AG20443 (cell line): ENCODE measurements at places on chromosomes 5 and 9.

- peak; percentile 64 for DNase-seq
Measured at GRCh38 chr9:114364134-114365041, 23.4 kb downstream of the AKNA start.

GRCh38 chr5:132436936-132437335 is 53.6 kb downstream of the IRF1 start:
- DNase-seq: no peak

DNA sequence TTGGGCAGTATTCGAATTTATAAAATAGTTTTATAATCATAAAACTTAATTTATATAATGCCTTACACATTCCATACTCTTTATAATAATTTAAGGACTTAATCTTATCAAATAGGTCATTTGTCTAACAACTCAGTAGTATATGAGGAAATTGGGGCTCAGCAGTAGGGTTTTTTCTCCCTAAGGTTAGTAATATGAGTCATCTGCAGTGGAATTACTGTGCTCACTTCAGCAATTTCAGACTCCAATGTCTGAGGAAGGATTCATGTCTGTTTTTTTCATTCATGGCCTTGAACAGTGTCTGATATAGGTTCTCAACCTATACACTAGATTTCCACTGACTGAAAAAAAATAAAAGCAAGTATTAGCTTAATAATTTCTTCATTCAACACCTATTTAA is 7.4 kb downstream of the DMRTA1 start:
- DNase-seq: no peak

GRCh38 chr5:159210210-159210661 is 883 bp upstream of the RNF145 start:
- no peak for DNase-seq

- no peak for DNase-seq
Measured at GRCh38 chr9:130186051-130186450, 13.8 kb downstream of the NCS1 start.

- no peak for DNase-seq
Measured at GRCh38 chr5:111261610-111262009, 37.4 kb downstream of the CAMK4 start.

DNA sequence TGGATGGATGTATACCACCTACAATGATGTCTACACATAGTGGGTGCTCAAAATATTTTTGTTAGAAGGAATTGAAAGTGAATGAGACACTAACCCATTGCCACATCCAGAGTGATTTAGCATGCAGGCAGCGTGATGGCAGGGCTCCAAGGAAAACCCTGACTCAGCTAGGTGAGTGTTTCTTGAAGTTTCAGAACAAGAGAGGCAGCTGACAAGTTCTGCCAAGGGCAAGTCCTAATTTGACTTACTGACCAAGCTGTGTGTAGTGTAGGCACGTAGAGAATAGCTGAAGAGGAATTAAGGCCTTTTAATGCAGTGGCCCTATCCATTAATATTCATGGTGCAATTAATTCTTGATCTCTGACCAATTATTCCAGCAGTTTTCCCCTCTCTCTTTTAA is 107.8 kb upstream of the ATP10B start:
- no peak for DNase-seq

DNA sequence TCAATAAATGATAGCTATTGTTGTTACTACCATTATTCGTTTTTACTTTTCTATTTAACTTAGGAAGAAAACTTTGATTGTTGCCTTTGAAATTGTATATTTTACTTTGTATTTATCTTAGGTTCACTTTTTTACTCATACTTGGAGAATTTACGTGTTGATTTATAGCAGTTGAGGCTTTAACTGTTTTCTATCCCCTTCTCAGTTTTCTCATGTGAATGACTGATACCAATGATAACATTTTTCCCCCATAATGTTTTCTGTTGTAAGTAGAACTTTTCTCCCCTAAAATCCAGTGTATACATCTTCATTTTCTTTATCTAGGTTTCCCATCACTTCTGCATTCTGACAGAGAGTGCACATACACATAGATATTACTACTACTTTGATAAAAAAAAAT is 54.4 kb downstream of the FSD1L start:
- DNase-seq: no peak

DNA sequence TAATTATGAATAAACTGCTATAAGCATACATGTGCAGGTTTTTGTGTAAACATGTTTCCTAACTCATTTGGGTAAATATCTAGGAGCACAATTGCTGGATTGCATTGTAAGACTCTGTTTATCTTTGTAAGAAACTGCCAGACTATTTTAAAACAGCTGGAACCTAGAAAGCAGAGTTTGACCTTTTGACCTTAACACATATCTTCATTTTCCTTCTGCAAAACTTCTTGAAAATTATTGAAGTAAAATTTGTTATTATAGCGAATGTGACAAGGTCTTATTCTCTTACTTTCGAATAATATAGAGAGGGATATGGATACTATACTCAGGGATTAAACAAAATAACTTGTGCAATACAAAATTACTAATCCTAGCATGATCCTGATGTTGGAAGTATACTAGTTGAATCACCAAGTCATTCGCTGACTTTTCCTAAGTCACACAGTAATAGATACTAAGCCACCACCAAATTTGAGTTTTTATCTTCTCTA is 3.2 kb upstream of the ANXA1 start:
- no peak for DNase-seq

- DNase-seq: peak; percentile 30
Measured at GRCh38 chr9:77556396-77556795, 91.7 kb downstream of the GNA14 start.

DNA sequence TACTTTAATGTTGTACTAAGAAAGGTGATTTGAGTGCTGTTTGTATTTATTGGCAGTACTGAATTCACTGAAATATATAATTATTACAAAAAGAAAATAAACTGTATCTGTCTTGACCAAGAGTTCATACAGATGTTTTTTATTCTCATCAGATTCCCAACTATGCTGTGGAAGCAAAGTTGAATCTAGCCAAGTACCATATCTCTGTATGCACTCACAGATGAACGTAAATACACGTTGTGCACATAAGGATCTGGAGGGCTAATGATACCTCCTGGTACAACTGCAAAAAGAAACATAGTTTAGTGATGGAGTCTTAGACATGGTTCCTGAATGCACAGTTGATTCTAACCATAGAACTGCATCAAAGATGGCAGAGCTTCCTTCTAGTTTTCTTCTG is 169.4 kb downstream of the CD180 start:
- no peak for DNase-seq

- no peak for DNase-seq
Measured at GRCh38 chr5:54017580-54017979, 292.8 kb downstream of the ARL15 start.

DNA sequence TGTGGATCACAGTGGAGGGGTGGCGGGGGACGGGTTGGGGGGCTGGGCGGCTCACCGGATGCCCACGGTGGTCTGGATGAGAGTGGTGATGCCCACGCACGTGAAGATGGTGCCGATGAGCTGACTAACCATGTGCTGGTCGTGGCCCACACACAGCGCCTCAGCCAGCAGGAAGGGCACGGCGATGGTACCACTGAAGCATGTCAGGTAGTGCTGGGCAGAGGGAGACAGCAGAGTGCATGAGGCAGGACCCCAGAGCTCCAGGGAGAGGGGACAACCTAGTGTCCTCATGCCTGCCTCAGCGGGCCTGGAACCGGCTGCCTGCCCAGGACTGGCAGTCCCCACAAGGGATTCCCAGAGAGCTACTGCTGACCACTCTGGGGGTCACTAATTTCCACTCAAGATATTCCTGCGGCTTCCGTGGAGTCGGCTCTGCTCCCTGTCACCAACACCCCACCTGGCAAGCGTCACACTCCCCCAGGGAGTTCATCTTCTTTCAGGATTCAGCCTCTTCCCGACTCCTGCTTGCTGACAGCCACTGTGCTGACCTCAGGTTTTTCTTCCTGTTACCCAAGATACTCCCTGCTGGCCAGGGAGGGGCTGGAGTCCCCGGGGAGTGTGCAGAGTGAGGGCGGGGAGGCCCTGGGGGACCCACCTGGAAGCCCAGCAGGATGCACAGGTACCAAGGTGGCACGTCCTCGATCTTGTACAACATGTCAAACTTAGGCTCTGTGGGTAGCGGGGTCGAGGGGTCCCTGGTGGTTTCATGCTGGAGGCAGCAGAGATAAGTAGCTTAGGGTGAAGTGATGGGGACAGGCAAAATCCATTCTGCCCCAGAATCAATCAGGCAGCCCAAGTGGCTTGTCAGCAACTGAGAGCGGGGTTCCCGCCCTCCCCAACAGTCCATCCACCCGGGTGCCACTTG is 998 bp downstream of the SLC23A1 start:
- no peak for DNase-seq

DNA sequence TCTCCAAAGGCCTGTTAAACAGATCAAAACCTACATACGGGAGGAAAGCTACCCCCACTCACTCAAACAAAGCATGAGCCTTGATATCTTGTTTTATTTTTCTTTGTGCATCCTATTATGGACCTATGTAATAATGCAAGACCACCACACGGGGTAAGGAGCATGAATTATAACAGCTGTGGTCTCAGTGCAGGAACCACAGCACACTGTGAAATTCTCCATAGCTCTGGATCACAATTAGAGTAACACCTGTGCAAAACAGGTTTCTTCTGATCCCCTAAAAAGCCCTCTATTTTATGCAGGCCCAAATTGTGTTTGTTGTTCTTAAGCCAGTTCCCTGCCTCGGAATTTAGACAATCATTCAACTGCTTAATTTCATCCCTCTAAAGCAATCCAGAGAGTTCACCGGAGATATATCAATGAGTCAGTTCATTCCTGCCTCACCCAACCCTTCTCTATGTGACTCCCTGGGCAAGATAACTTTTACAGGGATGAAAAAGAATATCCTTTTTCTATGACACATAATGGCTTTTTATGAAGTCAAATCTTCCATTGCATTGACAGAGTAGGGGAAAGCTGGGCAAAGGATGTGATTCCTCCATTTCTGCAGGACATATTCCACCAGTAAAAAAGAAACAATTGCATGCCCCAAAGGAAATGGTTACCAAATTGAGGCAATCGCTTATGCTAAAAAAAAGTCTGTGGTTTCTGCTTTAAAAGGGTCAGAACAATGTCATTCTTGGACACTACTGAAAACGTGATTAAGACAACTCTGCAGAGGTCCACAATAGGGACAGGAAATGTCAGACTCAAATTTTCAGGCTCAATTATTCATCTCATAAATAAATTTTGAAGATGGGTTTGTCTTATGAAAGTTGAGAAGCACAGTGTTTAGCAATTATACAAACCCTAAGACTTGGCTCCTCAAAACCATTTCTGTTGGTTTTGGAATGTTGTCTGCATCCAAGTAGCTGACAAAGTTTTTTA is 41.6 kb upstream of the FST start:
- DNase-seq: peak; percentile 58

GRCh38 chr9:118170032-118170955 is 466.1 kb downstream of the TLR4 start:
- peak; percentile 78 for DNase-seq

DNA sequence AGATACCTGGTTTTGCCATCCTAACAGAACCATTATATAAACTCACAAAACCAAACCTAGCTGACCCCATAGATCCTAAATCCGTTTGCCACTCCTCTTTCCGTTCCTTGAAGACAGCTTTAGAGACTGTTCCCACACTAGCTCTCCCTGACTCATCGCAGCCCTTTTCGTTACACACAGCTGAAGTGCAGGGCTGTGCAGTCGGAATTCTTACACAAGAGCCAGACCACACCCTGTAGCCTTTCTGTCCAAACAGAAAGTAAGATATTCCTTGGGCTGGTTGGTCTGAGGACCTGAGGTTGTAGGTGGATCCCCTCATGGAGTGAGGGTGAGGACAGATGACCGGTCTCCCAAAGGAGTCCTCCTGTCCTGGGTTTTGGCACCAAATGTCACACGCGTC is 56.7 kb upstream of the NAA35 start:
- DNase-seq: no peak

- no peak for DNase-seq
Measured at GRCh38 chr5:117892360-117892759, 1096.0 kb downstream of the DTWD2 start.

- DNase-seq: no peak
Measured at GRCh38 chr5:98968056-98968564, 39.3 kb upstream of the CHD1 start.

DNA sequence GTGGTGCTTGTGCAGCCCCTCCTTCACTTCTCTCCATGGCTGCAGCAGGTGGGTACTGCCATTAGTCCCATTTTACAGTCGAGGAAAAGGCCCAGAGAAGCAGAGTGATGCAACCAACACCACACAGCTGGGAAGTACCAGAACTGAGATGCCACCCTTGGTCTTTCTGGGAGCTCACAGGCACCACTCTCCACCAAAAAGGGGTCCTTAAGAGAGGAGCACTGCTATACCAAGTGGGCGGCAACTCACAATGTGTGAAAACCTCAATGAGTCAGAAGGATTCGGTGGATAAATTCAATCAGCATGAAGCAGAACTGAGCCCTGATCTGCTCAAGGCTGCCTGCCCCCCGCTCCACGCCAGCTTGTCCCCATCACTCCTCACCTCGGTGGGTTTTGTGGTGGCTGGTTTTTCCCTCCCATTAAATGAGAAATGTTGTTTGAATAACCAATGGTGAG is 213.7 kb downstream of the FSTL4 start:
- no peak for DNase-seq

DNA sequence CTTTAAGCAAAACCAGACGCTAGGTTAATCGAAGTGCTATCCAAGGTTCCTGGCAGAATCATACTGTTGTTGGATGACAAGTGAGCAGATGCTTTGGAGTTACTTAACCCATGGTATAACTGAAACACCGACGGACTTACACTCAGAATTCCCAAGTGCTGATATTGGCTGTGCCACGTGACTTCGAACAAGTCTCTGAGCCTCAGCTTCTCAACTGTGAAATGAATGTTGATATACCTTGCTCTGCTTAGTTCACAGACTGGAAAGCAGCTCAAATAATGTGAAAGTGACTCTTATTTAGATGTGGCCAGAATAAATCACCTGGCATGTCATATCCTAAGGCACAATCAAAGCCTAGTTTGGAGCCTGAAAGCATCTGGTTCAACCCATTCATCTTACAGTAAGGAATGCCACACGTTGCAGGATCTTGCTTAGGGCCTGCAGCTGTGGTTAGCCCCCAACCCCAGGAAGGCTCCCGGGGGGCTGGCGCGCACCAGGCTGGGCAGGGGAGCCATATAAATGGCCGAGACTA is 759 bp downstream of the GEMIN5 start:
- DNase-seq: peak; percentile 10

GRCh38 chr5:138408023-138408422 is 30.8 kb upstream of the REEP2 start:
- no peak for DNase-seq

- no peak for DNase-seq
Measured at GRCh38 chr9:122367774-122368460, 2.9 kb upstream of the PTGS1 start.

DNA sequence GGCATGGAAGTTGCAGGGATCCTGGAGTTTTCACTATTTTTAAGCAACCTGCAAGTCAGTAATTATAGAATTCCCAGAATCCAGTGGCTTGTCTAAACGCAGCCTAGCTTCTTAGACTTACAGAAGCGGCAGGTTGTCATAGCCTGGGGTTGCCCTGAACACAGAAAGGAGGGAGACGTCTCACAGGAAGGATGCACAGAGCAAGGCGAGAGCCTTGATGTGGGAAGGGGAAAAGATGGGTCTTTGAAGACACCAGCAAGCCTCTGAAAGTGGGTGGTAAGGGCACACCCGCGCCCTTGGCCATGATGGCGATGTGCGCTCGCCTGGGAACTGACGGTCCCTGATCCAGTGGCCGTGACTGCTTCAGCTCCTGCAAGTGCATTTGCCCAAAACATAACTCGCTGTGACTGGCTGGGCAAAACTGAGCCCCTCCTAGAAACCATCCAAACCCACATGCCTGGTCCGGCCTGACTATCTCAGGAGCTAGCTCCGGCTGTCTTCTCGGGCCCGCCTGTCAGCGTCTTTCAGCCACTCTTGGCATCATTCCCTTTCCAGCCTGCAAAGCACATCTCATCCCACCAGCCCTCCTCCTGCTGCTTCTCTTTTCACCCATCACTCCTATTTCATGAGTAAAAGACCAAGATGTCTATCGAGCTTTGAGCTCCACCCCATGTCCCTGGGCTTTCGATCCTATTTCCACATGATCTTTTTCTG is 17.1 kb downstream of the FBP1 start:
- no peak for DNase-seq
